Cerebellar cortex (tissue), 1 donor: ENCODE measurements at places on chromosomes 16 and 17.

DNA sequence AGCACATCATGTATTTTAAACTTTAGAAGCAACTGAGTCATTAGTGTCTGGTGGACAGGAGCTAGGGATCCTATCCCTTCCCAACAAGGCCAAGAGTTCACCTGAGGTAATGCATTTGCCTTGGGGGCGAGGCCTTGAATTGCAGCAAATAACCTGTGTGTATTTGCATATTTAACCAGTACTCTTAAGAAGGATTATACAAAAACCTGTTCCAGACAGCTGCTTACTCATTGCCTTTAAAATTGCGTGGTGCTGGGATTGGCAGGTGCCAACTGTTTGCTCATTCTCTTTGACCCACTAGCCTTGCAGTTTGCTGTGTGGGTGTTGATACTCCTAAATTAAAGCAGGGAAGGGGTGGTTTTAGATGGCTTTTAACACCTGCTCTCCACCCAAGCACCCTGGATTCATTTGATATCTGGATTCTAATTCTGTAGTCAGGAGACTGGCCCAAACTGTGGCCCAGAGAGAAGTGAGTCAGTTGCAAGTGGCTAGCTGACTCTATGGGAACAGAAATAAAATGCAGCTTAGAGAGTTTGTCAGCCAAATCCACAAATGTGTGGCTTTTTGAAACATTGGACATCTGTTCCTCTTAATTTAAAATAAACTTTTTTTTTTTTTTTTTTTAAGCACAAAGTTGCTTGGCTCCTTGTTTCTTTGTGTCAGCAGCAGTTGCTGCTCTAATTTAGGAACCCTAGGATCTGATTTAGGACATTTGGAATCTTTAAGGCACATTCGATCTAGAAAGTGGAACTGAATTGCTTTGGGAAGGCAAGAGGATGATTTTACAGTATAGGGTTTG lies 46.9 kb downstream of the TUBD1 start:
- DNase-seq: peak; percentile 65

GRCh38 chr16:85650844-85651628 lies 37.7 kb downstream of the GINS2 start:
- DNase-seq: no peak

DNA sequence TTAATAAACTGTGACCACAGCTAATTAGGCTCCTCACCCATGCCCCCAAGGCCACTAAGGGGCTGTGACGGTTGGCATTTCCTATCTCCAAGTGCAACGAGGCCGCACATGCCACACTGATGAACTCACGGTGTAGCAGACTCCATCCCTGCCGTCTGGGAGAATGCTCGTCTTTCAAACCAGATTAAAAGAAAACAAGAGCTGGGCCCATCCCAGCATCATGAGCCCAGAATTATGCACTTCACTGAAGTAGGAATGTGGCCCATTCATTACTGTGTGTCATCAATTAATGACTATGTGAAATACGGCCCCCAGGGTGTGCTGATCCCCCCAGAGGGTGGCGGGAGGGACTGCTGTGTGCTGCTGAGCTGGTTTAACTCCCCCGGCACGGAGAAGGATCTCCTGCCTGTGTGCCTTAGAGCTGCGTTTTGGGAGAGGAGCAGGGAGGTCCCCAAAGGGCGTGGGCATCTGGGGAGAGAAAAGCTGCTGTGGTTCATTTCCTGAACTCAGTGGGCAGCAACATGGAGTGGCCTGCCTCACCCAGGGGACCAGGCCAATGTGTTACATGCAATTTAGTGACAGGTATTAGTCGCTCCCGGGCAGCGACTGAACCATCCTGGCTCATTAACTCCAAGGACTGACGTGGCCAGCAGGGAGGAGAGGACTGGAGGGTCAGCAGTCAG lies 194.5 kb downstream of the FOXL1 start:
- DNase-seq: peak; percentile 26

DNA sequence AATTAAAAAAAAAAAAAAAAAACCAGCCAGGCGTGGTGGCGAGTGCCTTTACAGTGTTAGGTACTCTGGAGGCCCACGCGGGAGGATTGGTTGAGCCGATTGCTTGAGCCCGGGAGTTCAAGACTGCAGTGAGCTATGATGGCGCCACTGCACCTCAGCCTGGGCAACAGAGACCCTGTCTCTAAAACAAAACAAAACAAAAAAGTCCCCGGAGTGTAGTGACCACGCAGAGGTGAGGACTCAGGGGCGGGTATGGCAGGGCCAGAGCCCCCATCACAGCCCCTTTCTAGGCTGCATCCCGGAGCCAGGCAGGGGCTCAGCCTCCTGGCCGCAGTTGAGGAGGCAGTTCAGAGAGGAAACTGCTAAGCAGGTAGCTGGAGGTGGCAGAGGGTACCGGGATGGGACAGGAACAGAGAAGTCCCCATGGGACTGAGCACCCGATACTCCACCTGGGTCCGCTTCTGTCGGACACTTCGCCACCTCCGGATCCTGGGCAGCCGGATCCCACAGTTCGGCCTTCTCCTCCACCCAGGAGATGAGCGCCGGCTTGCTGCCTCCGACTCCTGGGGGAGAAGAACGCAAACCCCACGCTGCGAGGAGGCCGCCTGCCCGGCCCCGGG lies 800 bp downstream of the ZNF747 start:
- DNase-seq: no peak

GRCh38 chr17:66963909-66964771 lies at the start of gene CACNG4:
Gene CACNG4, plus strand, starts transcription at chr17:66964707. Its CDS starts 205 bp downstream, at chr17:66964912.
- no peak for DNase-seq

DNA sequence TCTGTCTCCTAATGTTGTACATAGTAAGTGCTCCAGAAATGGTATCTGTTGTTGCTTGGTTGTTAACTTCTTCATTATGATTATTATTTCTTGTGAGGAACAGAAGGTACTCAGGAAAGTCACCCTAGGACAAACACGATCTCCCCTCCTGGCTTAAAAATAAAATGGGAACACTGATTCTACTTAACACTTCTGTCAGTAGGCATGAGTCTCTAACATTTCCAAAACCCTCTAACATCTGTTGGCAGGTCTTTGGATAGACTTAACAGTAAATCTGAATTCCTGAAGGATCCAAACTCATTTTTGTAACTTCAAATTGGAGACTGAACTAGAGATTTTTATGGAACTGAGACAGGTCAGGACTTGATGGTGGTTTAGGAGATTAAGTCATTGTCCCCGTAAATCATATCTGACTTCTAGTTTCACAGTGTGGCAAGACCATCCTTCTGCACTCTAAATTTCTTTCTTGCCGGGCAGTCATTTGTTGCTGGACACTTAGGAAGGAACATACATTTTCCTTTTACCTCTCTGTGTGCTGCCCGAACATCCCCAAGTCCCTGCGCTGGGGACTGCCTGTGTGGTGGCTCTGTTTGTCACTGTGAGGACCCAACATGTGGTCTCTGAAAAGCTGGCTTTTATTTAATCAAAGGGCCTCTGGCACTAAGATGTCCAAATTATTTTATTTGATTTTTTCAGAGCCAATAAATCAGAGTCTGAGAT lies 149.9 kb downstream of the NPIPB5 start:
- no peak for DNase-seq

DNA sequence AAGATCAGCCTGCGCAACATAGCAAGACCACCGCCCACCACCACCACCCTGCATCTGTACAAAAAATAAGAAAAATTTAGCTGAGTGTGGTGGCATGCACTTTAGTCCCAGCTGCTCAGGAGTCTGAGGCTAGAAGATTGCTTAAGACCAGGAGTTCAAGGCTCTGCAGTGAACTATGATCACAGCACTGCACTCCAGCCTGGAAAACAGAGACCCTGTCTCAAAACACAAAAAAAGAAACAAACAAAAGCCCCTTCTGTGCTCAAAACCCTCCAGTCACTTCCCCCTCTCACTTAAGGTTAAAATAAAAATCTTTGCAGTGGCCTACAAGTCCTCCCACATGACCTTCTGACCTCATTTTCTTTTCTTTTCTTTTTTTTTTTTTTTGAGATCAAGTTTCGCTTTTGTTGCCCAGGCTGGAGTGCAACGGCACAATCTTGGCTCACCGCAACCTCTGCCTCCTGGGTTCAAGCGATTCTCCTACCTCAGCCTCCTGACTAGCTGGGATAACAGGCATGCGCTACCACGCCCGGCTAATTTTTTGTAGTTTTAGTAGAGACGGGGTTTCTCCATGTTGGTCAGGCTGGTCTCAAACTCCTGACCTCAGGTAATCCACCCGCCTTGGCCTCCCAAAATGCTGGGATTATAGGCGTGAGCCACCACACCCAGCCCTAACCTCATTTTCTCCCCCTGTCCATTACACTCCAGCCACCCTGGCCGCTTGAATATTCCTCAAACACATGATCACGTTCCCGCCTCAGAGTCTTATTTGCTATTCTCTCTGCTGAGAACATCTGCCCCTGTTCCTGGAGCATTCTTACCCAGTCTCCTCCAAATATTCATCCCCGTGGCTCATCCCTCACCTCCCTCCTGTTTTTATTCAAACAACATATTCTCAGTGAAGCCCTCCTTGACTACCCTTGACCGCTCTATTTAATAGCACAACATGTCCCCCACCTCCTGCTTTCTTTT lies 126.6 kb upstream of the MED13 start:
- DNase-seq: no peak
